ENCODE measurements at places on chromosomes 3 and 15.

DNA sequence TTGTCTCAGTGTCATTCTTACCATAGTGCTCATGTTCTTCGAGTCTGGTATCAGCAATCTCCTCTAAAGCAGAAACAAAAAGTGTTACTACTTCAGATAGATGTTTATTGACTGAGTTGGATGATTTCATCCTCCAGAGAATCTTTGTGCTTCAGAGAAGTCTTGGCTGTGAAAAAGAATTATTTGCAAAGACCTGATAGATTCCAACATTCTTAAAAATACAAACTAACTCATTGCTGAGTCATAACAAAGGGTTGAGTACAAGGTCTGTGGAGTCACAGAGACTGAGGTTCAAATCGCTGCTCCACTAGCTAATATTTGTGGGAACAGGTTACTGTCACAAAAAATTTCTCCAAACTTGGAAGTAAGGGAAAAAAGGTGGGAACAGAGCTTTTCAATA is 9.0 kb upstream of the STRIT1 start:
- no peak for DNase-seq

- DNase-seq: no peak
Observed at GRCh38 chr3:88485001-88485400, 335.2 kb downstream of the C3orf38 start.

DNA sequence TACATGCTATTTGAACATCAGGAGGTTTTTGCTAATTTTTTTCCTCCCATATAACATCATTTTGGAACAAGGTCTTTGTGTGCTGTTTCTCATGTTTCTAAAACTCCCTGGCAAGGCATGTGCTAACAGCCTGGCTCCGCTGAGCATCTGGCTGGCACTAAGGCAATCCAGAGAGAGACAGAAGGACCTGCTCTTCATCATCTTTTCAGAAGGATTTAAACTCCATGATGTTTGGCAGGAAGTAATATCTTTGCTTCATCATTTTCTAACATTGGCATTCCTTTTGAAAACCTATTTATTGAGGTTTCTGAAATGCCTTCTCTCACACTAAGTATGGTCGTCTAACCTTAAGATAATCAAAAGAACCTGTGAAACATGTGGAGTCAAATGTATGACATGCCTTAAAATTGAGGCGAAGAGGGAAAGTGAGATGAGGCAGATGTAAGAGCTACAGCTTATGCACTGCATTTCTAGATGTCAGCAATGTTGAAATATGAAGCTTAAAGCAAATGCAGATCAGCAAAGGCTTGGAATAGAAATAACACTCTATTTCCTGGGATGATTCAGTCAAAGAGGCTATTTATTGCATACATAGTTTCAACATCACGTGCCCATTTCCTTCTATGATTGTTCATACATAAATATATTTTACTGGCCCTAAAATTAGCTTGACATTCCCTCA is 592.0 kb downstream of the ZNF385D start:
- DNase-seq: no peak

GRCh38 chr15:72057548-72058091 is 60.3 kb downstream of the MYO9A start:
- DNase-seq: no peak

- DNase-seq: no peak
Observed at GRCh38 chr3:94137377-94137776, 74.5 kb downstream of the NSUN3 start.

GRCh38 chr3:66469220-66469640 is 31.6 kb downstream of the LRIG1 start:
- no peak for DNase-seq

DNA sequence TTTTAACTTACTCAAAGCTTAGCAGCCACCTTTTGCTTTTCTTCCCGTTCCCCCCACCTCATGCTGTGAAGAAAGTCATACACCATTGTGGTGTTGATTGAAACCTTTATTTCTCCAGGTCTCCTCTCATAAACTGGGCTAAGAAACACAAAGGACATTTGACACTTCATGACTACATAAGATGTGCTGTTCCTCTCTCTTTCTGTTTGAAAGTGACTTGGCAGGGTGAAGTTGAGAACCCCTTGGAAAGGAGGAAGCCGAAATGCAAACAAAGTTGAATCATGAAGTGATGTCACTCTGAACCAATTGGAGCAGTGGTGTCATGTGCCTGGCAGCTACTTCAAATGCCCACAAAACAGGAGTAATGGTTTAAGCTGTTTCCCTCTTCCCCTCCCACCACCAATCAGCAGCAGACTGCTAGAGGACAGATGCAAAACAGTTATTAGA is 174.7 kb downstream of the IGF1R start:
- no peak for DNase-seq

DNA sequence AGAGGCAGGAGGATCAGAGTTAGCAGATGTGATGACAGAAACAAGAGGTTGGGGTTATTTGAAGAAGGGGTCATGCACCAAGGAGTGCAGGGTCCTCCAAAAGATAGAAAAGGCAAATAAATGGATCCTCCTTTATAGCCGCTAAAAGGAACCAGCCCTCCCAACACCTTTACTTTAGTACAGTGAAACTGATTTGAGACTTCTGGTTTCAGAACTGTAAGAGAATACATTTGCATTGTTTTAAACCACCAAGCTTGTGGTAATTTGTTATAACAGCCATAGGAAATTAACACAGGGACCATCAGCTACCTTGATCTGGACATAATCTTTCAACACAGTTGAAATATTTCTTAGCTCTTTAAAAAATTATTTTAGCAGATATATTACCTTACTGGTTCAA is 166.6 kb downstream of the TIGIT start:
- DNase-seq: no peak

DNA sequence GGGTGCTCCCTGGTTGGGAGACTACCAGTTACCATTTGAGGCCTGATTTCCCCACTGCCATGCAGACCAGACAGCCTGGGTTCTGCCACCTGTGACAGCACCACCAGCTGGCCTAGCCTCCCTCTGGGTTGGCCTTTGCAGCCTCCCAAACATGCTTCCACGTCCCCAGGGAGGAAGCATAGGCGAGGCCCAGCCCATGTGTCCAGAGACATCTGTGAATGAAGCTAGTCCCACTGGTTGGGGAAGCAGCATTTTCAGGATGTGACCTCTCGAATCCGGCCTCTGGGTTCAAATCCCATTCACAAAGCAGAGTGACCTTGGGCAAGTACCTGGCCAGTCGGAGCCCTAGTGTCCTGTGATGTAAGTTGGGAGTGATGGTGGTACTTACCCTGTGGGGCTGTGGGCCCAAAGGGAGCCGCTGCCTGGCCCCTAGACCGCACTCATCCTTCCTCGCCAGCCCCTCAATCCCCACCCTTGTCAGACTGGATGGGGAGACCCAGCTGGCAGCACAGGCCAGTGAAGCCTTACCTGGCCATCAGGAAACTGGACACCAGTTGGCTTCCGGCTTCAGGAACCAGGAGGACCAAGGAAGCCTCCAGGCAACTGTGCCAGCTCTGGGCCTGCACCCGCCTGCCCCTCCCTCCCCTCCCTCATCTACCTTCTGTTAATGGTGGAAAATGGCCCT is 6.0 kb downstream of the KLF15 start:
- no peak for DNase-seq

- no peak for DNase-seq
Observed at GRCh38 chr3:173913974-173914421, 516.5 kb downstream of the NLGN1 start.

DNA sequence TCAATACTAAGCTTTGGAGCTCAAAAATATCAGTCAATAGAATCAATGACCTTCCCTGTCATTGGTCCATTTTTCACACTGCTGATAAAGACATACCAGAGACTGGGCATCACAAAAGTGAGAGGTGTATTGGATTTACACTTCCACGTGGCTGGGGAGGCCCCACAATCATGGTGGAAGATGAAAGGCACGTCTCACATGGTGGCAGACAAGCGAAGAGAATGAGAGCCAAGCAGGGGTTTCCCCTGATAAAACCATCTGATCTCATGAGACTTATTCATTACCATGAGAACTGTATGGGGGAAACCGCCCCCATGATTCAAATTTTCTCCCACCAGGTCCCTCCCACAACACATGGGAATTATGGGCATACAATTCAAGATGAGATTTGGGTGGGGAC is 81.9 kb downstream of the ANXA2 start:
- no peak for DNase-seq

- no peak for DNase-seq
Observed at GRCh38 chr3:134337511-134338200, 36.6 kb downstream of the AMOTL2 start.

DNA sequence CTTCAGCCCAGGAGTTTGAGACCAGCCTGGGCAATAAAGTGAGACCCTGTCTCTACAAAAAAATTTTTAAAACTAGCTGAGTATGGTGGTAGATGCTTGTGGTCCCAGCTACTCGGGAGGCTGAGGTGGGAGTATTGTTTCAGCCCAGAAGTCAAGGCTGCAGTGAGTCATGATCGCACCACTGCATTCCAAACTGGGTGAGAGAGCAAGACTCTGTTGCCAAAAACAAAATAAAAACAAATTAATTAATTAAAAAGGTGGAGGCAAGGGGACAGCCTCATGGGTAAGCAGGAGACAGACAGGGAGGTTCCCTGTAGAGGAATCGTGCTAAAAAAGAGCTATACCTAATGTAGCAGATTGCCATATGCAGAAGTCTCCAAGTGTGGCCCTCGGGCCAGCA is 12.6 kb downstream of the HAPLN3 start:
- no peak for DNase-seq

DNA sequence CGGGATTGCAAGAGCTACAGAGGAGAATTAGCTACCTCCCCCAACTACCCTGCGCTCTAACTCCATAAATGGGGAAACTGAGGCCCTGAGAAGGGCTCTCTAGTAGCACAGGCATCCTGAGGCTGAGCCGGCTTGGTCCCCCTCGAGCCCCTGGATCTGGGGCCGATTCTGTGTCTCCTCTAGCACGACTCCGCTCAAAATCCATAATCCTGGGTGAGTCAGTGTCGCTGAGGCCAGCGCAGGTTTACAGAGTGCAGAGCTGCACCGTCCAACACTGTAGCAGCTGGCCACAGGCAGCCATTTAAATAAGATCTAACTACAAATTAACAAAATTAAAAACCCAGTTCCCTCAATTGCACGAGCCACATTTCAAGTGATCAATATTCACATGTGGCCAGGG is 10.8 kb downstream of the GATA2 start:
- no peak for DNase-seq

GRCh38 chr3:102183186-102183585 is 251.6 kb upstream of the ZPLD1 start:
- DNase-seq: peak; percentile 47

- DNase-seq: no peak
Observed at GRCh38 chr3:72052841-72053409, 268.0 kb upstream of the PROK2 start.

DNA sequence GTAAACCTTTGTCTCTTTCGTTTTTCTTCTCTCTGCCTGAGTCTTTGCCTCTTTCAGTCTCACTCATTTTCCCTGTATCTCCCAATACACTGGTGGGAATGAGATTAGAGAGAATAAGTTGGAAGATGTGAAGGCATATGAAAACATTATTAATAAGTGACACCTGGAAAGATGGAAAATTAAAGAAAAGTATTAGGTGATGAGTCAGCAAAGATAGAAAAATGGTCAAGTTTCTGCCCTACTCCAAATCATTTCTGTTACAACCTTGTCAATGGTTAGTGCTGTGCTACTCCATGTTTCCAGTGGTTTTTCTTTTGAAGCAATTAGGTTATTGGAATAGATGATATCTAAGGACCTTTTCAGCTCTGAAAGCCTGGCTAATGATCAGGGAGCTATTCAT is 252.8 kb downstream of the LSAMP start:
- no peak for DNase-seq

DNA sequence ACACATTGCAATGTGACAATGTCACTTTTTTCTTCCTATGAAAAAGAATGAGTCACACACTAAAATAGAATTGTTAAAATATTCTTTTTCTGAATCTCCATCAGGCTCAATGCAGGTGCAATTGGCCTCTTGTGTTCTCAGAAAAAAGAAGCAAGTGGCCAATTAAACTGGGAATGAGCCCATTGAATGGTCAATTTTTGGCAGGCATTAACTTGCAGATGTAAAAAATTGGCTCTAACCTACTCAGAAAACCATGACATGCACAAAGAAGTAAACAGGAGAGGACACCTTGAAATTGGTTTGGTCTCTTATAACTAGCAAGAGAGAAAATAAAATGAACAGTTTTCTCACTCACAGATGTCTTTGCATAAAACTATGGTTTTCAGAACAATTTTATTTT is 820.8 kb downstream of the TBL1XR1 start:
- no peak for DNase-seq

DNA sequence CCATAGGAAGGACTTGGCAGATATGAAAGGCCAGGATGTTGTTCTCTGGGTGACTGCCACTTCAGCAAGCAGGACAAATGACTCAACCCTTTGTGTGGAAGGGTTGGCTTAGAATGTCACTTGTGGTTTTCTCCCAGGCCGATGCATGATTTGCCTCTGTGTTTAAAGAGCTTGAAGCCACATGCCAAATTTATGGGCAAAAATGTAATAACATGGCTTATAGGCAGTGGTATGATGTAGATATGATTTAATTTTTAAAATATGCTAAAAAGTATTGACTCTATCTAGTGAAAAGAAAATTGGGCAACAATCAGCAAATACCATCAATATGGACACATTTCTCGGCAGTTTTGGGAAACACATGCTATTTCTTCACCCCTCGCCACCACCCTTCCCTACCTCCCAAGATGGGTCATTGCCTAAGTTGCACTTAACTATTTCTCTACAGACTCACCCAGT is 114.6 kb downstream of the CYP19A1 start:
- DNase-seq: no peak

DNA sequence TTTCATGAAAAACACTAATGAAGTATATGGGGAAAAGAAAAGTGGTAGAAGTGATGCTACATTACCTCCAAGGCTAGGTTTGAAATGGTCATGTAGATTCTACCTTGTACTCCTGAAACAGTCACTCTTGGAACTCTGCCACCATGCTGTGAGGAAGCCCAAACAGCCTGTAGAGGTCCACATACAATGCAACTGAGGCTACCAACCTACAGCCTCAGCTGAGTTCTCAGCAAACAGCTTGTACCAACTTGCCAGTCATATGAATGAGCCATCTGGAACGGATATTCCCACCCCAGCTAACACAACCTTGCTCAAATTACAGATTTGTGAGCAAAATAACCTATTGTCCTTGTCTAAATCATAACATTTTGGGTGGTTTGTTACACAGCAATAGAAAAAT is 193.5 kb downstream of the ULK4 start:
- no peak for DNase-seq
